ENCODE measurements at places on chromosomes 5 and 9.

DNA sequence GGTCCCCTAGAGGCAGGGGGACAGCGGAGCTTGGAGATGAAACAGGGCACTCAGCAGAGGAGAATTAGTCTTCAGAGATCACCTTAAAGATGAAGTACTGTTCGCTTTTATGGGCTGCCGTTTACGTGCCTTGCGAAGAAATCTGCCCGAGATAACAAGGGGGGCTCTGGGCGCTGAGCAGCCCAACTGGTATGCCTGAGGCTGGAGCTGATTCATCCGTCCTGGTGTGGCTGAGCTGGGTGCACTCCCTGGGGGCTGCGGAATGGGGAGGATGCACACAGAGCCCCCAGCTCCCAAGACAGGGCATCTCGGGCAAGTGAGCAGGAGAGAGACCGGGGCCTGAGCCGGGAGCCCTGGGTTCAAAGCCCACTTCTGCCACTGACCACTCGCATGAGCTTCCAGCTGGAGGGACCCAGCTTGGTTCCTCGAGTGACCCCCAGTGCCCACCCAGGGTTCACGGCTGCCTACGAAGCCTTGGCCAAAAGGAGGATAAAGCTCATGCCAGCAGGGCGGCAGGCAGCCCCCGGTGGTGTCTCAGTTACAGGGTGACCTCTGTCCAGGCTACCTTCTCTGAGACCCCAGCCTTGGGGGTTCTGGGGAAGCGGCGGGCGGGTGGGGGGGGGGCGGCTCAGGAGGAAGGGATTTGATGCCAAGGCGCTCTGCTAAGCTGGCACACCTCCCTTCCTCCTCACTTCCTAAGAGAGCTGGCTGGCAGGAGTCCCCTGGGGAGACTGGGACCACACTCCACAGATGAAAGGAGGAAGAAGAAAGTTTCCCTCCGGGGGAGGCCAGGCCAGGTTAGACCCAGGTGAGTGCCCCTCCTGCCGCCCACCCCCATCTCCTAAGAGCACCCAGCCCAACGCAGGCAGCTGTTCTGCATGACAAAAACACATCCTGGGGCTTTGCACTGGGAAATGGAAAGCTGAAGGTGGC lies 5.7 kb downstream of the FIBCD1 start:
- DNase-seq = no peak

- no peak for DNase-seq
These were observed 273.2 kb upstream of the CDH9 start for GRCh38 chr5:27311544-27311943.

- DNase-seq = no peak
These were observed 4.1 kb upstream of the ADGRV1 start for GRCh38 chr5:90554358-90555006.

DNA sequence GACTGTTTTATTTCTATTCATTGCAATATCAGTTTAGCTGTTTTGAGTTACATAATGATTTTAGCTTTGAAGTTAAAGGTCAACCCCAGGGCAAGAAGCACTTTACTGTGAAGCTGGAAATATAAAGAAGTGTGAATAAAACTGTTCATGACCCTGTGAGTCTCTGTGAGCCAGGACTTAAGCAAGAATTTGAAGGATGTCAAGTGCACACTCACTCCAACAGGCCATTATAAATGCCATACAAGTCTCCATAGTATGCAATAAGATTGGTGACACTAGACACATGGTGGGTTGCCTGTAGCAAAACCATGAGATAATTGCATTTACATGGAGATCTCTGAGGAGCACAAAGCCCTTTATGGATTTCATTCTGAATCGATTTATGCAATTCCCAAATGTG lies 318.7 kb upstream of the ITGA1 start:
- no peak for DNase-seq

GRCh38 chr5:132766020-132766805 lies 10.8 kb downstream of the SEPTIN8 start:
- no peak for DNase-seq

- no peak for DNase-seq
These were observed 149.3 kb upstream of the COL5A1 start for GRCh38 chr9:134492281-134492691.

DNA sequence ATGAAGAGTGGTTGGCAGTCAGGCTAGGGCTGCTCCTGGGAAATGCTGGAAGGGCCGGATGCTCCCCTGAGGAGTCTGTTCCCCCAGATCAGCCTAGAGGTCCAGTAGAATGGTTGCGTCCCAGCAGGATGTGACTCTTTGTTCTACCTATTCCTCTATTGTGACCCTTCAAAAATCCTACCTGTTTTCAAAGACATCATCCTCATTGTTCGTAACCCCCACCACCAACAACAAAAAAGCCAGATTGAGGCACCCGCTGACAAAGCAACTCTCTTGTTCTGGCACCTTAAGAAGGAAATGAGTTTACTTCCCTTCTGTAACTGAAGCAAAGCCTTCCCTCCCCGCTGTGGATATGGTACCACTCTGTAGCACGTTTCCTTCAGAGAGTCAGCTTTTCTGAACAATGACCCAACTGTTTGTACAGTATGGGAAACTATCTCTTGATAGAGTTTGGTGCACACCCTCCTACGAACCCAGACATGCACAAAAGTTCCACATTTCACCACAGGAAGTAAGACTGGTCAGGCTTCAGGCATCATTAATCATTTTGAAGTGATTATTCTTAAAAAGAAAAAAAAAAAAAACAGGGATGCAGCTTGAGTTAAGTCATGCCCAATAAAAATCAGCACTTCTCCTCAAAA lies 207.2 kb downstream of the ENC1 start:
- no peak for DNase-seq

DNA sequence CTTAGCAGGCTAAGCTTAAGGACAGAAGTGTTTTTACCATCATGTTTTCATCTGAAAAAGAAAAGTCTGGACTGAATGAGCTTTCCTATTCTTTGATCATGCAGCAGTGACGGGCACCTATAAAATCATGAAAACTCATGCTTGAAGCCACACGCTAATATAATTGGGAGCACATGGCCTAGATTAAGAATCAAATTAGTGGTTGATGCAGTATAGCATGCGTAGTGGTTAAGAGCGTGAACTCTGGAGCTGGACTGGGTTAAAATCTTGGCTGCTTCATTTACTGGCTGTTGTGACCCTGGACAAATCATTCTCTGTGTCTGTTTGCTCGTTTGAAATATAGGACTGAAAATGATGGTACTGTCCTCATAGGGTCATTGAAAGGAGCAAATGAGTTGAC lies 49.9 kb upstream of the IL13 start:
- no peak for DNase-seq

GRCh38 chr5:83531661-83532060 lies 60.1 kb downstream of the VCAN start:
- no peak for DNase-seq

- DNase-seq = no peak
These were observed 12.7 kb downstream of the LPCAT1 start for GRCh38 chr5:1511048-1511447.

DNA sequence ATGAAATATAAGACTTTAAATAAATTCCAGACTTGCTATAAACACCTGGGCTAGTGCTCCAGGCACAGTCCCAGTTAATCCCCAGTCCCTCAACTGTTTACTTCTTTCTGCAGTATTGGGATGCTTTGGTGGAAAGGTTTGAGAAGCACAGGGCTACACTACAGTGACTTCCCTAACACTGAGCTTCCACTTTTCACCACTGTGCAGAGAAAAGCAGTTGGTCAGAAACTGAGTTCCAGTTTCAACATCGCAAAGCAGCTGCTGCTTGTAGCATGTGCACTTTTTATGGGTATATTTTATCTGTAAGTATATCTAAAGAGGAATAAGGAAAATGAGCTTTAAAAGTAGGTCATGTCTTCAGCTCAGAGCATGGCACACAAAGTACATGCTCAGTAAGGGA lies 339.7 kb downstream of the NTRK2 start:
- no peak for DNase-seq

DNA sequence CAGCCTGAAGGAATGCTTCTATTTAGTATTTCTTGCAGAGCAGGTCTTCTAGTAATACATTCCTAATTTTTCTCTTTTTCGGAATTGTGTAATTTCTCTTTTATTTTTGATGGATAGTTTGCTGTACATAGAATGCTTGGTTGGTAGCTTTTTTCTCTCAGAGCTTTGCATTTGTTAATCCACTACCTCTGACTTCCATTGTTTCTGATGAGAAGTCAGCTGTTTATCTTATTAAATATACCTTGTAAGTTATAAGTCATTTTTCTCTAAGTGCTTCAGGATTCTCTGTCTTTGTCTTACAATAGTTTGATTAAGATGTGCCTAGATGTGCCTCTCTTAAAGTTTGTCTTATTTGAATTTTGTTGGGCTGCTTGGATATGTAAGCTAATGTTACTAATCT lies 101.9 kb downstream of the HTR1A start:
- DNase-seq = no peak

- DNase-seq = no peak
These were observed 14.3 kb downstream of the JADE2 start for GRCh38 chr5:134539732-134540131.

DNA sequence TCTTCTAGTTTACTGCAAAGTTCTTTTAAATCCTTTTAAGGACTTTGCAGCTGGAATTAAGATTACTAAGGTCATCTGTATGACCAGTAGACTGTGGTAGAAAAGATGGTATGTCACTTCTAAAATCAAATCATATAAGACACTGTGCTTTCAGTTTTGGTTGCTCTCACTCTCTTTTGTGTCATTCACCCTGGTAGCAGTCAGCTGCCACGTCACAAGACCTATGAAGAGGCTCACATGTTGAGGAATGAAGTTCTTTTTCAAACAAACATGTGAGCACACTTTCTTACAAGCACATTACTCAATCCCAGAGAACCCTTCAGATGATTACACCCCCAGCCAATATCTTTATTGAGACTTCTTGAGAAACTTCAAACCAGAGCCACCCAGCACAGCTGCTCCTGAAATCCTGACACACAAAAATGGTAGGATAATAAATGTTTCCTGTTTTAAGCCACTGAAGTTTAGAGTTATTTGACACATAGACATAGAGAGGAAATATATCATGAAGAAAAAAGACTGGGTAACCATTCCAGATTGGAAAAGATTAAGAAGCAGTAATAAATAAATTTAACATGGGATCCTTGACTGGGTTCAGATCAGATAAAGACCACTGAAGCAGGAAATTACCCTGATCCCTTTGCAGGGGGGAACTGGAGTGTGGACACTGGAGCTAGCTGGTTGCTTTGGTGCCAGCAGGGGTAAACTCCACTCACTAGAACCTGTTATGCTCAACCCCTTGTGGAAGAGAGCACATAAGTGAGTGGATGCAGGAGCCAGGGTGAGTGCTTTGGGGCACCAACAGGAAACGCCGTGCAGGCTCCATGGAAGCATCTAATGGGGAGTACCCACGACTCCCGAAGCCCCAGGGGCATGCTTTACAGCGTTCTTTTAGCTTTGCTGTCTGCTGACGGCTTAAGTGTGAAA lies 64.1 kb downstream of the SLCO4C1 start:
- no peak for DNase-seq

DNA sequence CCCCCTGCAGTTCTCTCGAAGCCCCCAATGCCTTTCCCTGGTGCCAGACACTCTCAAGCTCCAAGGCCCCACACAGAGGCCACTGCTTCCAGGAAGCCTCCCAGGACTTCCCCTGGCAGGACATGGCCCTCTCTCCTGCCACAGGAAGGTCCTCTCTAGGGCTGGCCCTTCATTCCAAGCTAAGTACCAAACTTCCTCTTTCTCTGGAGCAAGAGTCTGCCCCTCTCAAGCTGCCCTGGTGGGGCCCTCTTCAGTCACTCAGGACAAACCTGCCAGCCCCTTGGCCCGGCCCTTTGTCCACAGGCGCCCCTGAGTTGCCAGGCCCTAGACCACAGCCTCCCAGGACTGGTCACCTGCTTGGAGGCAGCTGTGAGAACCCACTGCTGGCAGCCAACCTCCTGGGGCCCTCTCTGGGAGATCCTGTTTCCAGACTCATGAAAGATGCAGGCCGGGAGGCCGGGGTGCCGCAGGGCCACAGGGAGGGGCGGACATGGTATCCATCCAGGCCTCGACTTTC lies 6.6 kb downstream of the NINJ1 start:
- DNase-seq = no peak

- DNase-seq = no peak
These were observed 55.9 kb upstream of the C5orf58 start for GRCh38 chr5:170176916-170177315.

DNA sequence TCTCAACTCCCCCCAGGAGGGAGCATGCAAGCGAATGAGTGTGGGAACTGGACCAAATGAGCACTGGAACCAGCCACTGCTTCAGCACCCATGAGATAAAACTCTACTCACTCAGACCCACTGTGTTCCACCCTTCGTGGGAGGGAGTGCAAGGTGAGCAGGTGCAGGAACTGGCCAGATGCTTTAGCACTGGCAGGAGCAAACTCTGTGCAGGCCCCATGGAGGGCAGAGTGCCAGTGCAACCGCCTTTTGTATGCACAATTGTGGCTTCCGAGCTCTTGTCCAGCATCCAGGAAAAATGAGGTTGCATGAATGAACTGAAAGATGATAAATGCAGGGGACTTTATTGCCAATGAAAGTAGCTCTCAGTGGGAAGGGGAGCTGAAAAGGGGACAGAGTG lies 67.4 kb upstream of the CCDC112 start:
- no peak for DNase-seq

GRCh38 chr5:201672-202071 lies 10.4 kb downstream of the LRRC14B start:
- DNase-seq = no peak

- DNase-seq = no peak
These were observed 338.1 kb upstream of the SMC2 start for GRCh38 chr9:103755986-103756385.

GRCh38 chr5:32090026-32090754 lies 83.9 kb downstream of the GOLPH3 start:
- DNase-seq = no peak

Measured in hematopoietic multipotent progenitor cell treated with erythropoietin and hydrocortisone succinate and interleukin-3 and kit ligand, for 8 days (in vitro differentiated cells).